Amygdala (tissue), 56 donors: ENCODE measurements at places on chromosomes 6 and 20.

DNA sequence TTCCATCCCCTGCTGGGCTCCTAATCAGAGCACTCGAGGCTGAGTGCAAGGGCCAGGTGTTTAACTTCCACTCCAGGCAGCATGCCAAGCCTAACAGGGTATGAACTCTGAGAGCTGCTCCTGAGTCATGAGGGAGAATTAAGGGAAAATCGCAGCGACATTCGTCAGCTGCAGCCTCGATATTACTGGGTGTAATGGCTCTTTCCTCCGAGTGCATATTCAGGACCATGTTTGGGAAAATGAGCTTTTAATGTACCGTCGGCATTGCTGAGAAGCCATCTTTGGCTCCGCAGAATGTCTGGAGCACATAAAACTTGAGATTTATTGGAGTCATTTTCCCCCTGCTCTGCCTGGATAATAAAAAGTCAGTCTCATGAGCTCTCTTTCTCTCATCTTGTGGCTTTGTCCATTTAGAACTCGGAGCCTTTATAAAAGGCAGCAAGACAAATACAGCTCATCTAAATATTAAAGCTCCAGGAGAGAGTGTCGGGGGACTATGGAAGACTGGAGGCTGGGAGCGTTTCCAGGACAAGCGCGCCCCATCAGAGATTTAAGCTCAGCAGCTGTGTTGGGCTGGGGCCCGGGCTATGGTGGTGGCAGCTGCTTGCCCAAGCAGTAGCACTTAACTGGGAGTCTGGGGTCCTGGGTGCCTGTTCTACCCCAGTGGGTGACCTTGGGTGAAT lies 103.7 kb downstream of the TOX2 start:
- no peak for DNase-seq

GRCh38 chr20:50932691-50933280 lies 1.5 kb upstream of the ADNP start:
- no peak for DNase-seq

GRCh38 chr6:68226460-68226859 lies 408.6 kb upstream of the ADGRB3 start:
- DNase-seq = no peak

DNA sequence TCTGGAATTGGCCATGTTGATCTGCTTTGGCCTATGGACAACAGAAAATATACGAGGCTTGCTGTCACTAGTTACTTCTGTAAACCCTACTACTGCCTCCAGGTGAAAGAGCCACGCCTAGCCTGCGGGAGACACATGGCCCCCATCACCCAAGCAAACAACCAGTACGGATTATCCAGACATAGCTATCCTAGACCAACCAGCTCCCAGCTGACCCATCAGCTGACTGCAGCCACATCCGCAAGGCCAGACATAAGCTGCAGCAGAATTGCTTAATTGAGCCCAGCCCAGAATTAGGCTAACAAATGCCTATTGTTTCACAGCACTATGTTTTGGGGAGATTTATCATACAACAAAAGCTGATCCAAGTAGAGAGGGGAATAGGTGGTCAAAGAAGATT lies 13.5 kb downstream of the REV3L start:
- DNase-seq = no peak

- no peak for DNase-seq
Measured at GRCh38 chr20:56860413-56860812, 231.3 kb downstream of the TFAP2C start.

DNA sequence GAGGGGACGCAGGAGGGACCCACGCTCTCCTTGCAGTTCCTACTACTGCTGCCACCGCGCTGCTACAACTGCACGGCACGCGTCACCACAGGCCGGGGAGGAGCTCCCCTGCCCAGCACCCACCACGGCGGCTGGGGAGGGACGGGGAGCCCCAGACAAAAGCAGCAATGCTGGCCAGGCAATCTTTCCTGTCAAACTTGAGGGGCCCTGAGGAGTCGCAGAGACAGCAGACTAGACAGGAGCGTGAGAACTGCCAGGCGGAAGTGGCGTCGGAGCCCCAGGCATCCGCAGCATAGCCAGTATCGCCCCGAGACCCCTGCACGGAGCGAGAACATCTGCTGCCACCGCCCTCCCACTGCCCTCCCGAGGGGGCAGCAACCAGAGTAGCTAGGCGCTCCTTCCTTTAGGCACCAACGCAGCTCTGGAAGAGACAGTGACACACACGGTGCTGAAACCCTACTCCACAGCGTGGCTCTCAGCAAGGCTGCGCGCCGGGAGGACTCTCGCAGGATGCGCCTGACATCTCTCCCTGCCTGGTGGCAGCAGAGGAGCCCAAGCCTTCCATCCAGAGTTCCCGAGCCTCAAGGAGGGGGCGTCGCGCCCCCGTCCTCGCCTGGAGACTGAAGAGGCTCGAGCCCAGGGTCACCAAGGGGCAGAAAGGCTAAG lies 2.2 kb downstream of the TAF4 start:
- no peak for DNase-seq

GRCh38 chr6:45710304-45710821 lies 305.3 kb downstream of the CLIC5 start:
- no peak for DNase-seq

DNA sequence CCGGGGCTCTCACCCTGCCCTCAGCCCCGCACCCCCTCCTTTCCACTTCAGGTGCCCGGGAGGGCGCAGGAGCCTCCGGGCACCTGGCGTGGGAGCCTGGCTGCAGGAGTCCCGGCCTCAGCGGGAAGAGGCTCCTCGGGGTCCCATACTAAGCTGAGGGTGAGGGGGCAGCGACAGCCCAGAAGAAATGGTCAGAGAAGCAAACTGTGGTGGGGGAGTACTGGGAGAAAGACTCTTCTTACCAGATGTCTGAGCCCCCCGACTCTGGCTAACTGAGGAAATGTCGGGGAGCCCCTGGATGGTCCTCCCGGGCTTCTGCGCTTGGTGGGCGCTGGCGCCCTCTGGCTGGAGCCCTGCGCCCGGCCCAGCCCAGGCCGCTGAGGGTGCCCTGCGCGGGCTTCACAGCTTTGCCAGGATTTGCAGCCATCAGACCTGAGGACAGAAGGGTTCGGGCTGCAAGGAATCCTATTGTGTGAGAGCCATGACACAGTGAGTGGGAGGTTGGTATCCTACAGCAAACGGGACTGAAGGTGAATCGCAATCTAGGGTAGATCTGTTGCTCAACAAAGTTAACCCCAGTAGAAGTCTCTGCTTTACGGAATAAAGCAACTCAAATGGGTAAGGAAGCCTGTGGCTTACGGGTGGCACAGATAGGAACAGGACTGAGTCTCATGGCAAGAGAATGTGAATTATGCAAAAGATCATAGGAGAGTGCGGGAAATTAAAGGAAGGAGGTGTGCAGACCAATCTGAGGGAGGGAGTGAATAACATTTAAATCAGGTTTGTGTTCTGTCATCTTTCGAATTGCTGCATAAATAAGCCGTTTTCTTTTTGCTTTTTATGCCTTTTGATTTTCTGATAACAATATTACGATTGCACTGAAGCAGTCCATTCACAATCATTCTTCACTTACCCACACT lies 639 bp upstream of the RCAN2 start:
- DNase-seq = peak; percentile 47

DNA sequence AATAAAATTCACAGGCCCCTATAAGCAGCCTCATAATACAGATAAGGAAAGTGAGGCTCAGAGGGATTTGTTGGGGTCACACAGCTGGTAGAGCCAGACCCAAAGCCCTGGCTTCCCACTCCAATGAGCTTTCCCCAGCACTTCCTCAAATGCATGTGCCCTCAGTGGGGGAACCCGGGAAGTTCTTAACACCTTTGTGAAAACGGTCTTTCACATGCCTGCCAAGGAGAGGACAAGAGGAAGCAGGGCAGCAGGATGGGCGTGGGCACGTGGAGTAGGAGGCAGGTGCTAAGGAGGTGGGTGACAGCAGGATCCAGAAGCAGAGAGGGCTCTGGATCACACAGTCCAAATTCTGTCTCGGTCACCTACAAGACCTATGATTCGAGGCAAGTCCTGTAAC lies 598 bp downstream of the PI16 start:
- DNase-seq = no peak

- no peak for DNase-seq
Measured at GRCh38 chr6:30964075-30964474, 19.4 kb upstream of the MUC21 start.

GRCh38 chr20:10978019-10978702 lies 304.4 kb upstream of the JAG1 start:
- DNase-seq = no peak

DNA sequence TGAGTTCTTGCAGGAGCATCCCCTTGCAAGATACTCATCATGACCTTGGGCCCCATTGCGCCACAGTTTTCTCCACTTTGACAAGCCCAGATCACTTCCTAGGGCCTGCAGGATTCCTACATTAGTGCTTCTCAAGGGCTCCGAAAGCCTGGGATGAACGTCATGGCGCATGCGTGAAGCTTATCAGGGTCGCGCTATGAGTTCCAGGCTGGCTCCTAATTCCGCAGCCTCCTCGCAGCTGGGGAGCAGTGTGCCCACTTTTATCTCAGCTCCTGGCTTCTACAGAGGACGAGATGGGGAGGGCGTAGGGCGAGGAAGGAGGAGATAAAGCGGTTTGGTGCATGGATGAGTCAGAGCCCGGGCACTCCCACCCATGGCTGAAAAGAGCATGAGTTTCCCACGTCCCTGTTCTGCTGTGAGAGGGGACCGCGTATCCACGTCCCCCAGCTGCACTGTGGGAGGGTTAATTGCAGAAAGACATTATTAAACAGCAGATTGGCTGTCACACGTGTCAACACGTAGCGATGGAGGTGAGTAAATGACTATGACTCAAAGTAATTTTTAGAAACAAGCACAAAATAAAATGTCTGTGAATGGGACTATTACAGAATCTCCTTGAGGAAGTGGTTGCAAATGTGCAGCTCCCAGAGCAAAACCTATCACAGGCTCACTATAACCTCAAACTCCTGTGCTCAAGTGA lies 72.9 kb upstream of the DSP start:
- DNase-seq = peak; percentile 5

DNA sequence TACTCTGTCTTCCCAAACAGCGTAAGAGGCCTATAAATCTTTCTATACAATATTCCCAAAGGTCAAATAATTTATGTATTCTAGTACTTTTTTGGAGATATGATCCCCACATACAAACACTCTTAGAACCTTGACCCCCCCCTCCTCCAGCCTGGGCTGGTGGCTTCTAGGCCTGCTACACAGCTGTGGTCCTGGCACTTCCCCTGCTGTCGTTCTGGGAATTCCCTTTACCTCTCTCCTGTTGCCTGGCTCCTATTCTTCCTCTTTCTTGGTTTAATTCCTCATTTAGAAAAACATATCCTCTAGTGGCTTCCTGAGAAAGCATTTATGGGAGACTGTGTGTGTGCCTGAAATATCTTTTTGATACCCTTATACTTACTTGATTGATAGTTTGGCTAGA lies 4.1 kb upstream of the TXLNB start:
- DNase-seq = no peak

GRCh38 chr20:944148-944547 lies 28.0 kb upstream of the ANGPT4 start:
- DNase-seq = no peak

GRCh38 chr20:57831993-57832585 lies 122.3 kb upstream of the PMEPA1 start:
- no peak for DNase-seq

DNA sequence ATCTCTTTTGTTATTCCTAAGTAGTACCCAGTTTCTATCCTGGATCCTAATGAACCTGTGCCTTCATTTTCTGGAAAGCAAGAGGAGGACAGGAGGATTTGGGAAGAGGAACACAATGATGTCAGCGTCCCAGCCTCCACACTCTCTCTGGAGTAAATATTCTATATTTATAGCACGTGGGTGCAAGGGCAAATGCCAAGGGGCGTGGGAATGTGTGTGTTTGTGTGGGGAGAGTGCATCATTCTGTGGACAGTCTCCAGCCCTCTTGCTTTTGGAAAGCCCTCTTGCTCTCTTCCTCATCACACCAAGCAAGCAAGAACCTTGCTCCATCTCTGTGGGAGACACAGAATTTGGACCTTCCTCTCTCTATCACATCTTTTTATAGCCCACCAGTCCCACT lies 103.2 kb upstream of the EMILIN3 start:
- no peak for DNase-seq

DNA sequence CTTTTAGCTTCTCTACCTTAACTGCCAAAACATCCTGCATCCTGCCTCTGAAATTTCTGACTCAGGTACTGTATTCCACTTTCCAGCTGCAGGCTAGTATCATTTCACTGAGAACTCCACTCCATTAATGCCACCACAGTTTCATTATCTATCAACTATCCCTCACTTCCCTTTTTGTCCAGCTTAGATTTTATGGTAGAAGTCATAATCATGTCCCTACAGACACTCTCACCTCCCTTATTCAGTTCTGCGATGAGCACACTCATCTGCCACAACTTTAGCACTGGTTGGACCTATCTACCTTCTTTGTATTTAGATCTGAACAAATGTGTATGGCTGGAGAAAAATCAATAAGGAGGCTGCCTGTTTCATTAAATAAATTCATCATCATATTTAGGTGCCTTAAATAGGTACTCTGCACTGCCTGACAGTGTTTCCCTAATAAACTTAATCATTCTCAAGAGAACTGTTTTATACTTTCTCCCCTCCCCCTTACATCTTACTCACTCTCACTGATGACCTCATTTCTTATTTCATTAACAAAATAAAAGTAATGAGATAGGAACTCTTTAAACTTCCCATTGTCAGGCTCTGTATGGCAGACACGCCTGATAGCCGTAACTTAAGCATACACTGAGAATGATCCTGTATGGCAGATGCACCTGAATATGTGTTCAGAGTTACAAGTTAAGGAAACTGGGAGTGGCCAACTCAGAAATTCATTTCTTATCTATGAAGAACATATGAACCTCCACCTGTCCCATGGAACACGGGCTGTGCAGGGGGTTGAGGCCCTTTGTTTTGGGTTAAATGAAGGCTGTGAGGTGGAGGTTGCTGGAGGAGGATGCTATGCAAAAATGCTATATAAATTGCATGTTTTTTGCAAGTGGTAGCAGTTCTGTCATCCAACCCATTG lies 95.3 kb upstream of the MAN1A1 start:
- no peak for DNase-seq

DNA sequence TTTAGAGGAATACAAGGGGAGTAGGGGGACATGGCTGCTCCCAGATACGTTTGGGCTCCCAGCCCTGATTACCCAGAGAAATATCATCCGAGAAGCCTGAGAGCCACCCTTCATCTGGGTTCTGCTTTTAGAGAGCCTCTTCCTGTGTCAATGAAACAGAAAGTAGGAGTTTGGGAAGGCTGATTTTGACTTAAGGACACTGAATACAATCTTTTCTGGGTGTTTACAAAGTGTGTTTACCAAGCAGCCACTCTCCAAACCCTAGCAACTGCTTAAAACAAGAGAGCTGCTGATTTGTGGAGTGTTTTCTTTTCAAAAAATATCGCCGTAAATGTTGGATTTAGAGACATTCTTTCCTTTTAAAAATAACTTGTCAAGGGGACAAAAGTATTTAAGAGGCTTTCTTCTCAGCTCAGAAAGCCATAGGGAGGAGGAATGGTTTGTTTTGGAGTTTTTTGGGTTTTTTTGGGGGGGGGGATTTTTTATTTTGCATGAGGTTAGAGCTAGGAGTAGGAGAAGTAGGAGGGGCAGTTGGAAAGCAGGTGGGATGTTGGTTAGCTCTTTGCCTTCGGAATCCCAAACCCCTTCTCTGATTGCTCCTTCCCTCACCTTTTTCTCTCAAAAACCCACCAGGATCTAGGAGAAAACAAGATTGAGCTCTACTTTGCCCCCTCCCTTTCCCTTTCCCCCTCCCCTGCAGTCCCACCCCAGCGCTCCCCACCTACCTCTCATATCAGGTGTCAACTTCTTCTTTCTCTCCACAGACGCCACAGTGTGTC lies 12.4 kb downstream of the MAFB start:
- DNase-seq = no peak

- DNase-seq = no peak
Measured at GRCh38 chr20:34907616-34908469, 31.4 kb downstream of the ACSS2 start.

- no peak for DNase-seq
Measured at GRCh38 chr6:53011979-53012378, 16.9 kb upstream of the GSTA4 start.

- DNase-seq = no peak
Measured at GRCh38 chr6:115276881-115277565, 783.7 kb downstream of the FRK start.
